NCI-H2029 treated with DMSO at 0.1 percent for 48 hours (cell line): ENCODE measurements at places on chromosomes 2 and 18.
A peak's percentile ranks its signal among the peaks of the same experiment; 100 is the strongest.

GRCh38 chr2:49972699-49973098, 818.4 kb upstream of the FSHR start:
- no peak for DNase-seq

GRCh38 chr2:211161236-211161635, 604.8 kb downstream of the CPS1 start:
- DNase-seq = no peak

- DNase-seq = no peak
These were observed 98.2 kb downstream of the MRO start for GRCh38 chr18:50721451-50722120.

DNA sequence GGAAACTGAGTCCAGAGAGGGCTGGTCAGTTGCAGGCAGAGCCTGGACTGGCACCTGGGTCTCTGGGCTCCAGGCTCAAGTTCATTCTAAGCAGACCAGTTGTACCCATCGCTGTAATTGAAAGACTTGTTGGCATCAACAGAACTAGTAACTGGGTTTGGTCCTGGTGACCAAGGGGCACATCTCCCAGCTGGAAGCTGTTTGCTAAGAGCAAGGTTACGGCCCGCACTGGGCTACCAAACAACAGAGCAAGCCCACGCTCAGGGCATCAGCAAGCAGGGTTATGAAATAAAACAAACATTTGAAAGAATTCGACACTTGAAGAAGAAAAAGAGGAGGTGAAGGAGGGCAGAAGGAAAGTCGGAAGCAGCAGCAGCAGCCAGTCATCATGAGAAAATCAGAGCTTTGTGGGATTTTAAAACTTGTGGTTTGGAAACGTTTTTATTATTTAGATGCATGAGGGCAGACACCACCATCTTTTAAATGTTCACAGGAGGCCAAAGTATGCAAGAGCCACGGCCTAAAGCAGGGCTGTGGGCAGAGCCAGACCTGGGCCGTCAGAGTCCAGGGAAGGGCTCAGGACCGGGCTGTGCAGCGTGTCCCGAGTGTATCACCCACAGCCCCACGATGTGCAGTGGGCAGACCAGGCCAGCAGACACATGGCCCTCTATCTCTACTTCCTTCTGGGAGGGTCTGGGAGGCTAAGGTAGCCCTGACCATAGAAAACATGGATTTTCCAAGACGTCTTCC, 220.3 kb downstream of the BCL2 start:
- no peak for DNase-seq

- DNase-seq = no peak
These were observed 19.7 kb downstream of the MIB1 start for GRCh38 chr18:21760321-21760720.

GRCh38 chr2:165497659-165498317, 28.3 kb downstream of the CSRNP3 start:
- no peak for DNase-seq

GRCh38 chr2:43265001-43265400, 38.6 kb upstream of the ZFP36L2 start:
- no peak for DNase-seq

GRCh38 chr2:169743549-169743948, 9.9 kb downstream of the KLHL23 start:
- DNase-seq = no peak

GRCh38 chr18:29651122-29651680, 1391.3 kb downstream of the DSC3 start:
- no peak for DNase-seq

GRCh38 chr2:238668426-238668825, 179.5 kb upstream of the TWIST2 start:
- no peak for DNase-seq

- DNase-seq = no peak
These were observed 22.1 kb downstream of the CENPA start for GRCh38 chr2:26807788-26808460.

- peak; percentile 92 for DNase-seq
These were observed 439.7 kb downstream of the RIT2 start for GRCh38 chr18:42675810-42676209.

- DNase-seq = no peak
These were observed 642.6 kb downstream of the RNF144A start for GRCh38 chr2:7559791-7560190.

GRCh38 chr2:235411905-235412485, 81.8 kb upstream of the AGAP1 start:
- no peak for DNase-seq

DNA sequence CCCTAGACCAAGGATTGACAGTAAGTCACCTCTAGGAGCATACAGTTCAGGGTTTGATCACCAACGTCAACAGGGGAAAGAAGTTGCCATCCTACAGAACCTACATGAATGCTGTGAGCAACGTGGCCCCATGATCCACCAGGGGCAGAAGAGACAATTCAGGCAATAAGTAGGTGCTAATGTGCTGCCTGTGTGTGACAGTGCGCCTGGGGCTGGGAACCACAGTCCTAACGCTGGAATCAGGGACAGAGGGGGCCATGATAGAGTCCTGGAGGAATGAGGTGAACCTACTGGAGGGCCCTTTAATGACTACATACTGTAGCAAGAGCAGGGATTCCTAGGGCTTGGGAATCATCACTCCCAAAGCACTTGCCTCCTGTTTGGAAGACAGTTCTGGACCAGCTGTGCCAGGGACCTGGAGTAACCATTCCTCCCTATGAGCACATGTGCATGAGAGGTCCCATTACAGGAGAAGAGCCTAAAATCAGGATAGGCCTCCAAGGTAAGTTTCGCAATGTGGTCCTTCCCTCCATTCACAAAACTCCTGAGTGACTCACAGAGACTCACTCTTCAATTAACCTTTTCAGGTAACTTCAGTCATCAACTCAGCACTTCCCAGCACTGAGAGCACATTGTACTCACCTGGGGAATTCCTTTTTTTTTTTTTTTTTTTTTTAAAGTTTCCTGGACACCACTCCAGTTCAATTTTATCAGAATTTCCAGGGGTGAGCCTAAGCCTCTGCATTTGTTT, 214.0 kb downstream of the TMEM163 start:
- DNase-seq = no peak

GRCh38 chr2:237230355-237230754, 144.7 kb downstream of the COPS8 start:
- no peak for DNase-seq

- DNase-seq = no peak
These were observed 40.2 kb upstream of the LCLAT1 start for GRCh38 chr2:30406853-30407252.

DNA sequence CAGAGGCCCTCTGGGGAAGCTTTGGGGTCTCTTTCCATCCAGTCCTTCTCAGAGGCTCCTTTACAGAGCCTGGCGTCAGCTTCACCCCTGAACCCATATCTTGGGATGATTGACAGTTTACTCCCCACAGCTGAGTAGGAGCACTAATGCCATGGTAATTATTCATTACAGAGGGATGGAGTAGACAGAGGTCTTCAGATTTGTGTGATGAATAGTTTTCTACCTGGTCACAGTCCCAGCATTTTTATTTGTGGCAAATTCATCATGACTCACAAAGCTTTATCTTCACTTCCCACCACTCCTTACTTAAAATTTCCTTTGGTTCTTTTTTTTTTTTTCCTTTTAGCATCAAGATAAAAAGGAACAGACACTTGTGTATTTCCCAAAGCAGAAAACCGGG, 104.2 kb downstream of the CCDC85A start:
- no peak for DNase-seq

DNA sequence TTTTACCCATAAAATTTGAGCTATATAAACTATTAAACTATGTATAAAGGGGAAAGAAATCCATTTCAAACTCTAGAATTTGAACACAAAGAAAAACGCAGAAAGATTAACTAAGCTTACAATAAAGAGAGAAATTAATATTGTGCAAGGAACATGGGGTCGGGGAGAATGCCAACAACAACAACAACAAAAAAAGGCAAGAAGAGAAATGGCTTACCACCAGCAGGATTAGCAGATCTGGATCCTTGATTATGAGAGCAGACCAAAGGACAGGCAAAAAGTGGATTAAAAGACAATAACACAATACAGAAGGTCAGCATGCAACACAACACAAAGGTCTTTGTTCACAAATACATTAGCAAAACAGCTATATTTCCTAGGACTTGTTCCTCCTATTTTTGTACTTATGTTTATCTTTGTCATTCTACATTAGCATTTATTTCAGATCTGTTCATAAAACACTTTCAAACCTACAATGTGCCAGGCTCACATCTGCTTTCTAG, 103.4 kb upstream of the RNU4ATAC start:
- DNase-seq = no peak

DNA sequence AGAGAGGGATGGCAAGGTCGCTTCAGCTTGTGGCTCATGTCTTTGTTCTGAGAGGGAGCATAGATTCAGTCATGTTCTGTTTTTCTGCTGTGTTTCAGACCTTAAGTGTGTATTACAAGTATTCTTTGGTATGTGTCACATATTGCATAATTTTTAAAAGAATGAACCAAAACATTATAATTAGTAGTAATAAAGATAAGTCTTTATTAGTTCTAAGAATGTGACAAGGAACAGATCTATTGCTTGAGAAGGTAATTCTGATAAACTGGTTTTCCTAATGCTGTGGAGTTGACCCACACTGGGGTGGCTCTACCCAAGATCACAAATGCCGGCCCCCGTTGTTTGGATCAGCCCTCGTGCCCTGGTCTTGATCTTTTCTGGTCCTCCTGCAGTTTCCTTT, 124.3 kb upstream of the FOSL2 start:
- no peak for DNase-seq

DNA sequence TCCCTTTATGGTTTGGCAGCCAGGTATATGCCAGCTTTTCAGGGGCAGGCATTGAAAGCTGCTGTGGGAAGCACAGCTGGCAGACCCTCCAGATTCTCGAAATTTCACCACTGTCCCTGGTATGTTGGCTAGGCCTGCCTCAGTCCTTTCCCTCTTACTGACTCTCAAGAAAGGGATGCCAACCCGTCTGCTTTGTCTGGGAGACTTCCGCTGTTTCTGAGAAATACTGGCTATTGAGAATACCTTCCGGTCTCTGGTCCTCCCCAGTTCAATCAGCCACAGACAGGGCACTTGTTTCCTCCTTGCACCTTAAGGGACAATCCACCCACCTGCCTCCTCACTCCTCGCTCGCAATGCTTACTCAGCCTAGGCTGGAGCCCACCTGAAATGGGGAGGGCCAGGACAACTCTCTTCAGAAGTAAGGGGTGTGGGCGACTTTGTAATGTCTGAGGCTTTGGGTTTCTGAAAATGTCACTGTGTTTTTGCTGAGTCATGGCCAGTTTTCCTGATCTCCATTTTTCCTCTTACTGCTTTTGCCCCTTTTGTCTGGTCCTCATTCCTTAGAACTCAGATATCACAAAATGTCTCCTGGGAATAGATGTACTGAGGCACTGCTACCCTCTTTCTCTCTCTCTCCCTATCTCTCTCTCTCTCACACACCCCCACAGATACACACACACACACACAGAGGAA, 571.1 kb downstream of the TNS1 start:
- DNase-seq = no peak

- DNase-seq = no peak
These were observed 158.5 kb downstream of the THADA start for GRCh38 chr2:43437363-43437762.

DNA sequence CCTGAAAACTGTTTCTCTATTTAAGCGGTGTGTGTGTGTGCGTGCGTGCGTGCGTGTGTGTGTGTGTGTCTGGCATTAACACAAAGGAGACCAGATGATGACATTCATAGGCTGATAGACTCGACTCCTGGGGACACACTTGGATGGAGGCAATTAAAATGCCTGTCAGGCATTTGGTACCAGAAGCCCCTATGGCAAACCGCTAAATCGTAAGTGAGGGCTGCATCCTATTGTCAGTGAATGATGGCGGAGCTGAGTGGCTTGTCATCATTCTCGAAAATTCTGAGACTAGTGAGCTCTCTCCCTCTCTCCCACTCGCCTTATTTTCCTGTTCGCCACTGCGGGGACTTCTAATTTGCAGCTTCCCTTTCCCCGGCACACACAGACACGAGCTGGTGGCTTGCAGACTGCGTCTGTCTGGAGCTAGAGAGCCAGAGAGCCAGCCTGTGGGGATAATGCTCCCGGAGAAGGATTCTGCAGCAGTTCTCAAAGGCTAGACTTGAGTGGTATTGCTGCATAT, 155.4 kb downstream of the MAP2 start:
- DNase-seq = peak; percentile 62

GRCh38 chr2:28684142-28684858, 67.3 kb upstream of the PPP1CB start:
- peak; percentile 49 for DNase-seq

DNA sequence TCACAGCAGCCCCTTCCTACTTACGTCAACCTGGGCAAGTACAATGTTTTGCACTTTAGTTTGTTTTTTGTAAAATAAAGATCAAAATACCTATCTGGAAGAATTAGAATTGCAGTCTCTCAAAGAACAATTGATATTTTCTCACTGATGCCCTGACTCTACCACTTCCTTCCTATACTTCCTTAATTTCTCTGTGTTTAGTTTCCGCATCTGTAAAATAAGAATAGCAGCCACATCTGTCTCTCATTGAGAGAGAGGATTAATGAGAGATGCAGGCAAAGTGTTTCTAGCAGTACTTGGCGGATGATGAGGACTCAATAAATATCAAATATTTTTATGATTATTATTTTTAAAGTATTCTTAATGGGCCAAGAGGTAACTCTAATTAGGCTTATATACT, 122.6 kb upstream of the PIEZO2 start:
- no peak for DNase-seq

DNA sequence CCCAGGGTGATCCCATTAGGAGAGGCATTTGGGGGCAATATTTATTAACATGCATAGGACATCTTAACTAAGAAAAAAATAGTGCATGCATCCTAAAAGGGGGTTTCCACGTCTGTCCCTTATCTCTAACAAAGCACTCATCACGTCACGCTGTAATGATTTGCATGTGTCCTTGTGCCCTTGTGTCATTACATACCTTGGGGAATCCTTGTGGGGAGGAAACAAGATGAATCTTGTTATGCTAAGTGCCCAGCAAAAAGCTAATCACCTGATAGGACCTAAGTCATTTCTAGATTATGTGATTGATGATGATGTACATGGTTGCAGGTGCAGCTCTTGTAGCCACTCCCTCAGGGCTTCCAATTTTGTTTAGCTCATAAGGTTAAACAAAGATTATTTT, 250.9 kb downstream of the FBXO15 start:
- no peak for DNase-seq

- DNase-seq = no peak
These were observed 144.9 kb upstream of the HAAO start for GRCh38 chr2:42937171-42937875.

DNA sequence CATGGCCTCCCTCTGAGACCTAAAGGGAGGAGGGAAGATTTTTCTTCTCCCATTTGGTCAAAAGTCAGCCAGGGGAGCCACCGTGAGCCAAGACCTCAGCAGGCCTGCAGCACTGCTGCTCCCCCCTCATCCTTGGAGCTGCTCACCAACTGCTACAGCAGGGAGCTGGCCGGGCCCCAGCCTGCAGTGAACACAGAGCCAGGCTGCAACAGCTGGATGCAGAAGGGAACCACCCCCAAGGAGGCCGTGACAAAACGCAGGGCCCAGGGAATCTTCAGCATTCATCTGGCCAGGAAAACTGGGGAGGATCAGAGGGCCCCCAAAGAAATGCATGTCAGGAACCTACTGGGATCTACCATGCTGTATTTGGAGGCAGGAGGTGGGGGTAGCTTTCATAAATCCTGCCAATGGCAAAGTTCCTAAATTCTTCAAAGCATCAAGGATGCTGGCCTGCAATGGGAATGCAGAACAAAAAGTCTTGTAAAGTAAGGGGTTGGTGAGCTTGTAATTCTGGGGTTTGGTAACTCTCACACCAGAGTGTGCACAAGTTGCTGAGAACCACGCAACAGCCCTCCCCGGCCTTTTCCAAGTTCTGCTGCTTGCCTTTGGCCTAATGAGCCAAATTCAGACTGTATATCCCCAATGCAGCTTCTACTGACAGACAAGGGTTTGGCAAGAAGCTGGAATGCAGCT, 61.0 kb downstream of the CACNB4 start:
- no peak for DNase-seq

- peak; percentile 11 for DNase-seq
These were observed 111.3 kb downstream of the ESCO1 start for GRCh38 chr18:21489119-21489750.
